Hair follicular keratinocyte (primary cell): ENCODE measurements at places on chromosomes 2 and 18. TPM values are rescaled to one million over a fixed set of nuclear protein-coding genes. Genes with fewer than 3 reads are reported as not detected.

Gene LYPD6
- total RNA-seq = 7.0 and 9.6 TPM in 2 replicates

Gene CHRNG
- total RNA-seq = not detected in 2 replicates

Gene GLI2
- total RNA-seq = 0.39 TPM in 1 of 2 replicates, not detected in the other

Gene UGT1A5
- not detected in 2 replicates for total RNA-seq

Gene DES
- total RNA-seq = not detected in 2 replicates
